ENCODE measurements at places on chromosomes 2 and 18. TPM values are rescaled to one million over a fixed set of nuclear protein-coding genes. Genes with fewer than 3 reads are reported as not detected.

The AQP12A gene
- not detected for total RNA-seq

The SERPINB5 gene
- 0.10 TPM for total RNA-seq

The CRYBA2 gene
- total RNA-seq: not detected

DNA sequence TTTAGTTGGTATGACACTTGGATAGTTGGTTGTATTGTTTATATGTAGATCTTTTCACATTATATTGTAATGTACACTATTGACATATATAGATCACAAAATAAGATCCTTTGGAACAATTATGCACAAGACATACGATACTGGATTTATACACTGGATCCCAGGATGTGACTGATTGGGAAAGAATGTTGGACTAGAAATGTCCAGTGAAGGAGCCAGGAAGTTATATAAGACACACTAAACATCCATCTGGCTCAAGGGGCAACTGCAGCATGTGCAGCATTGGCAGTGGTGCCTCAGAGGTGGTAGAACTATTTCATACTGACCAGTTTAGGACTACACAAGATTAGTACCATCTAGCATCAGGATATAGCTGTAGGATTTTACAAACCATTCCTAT lies 104.9 kb downstream of the TRABD2A start:
- DNase-seq: peak; percentile 11

DNA sequence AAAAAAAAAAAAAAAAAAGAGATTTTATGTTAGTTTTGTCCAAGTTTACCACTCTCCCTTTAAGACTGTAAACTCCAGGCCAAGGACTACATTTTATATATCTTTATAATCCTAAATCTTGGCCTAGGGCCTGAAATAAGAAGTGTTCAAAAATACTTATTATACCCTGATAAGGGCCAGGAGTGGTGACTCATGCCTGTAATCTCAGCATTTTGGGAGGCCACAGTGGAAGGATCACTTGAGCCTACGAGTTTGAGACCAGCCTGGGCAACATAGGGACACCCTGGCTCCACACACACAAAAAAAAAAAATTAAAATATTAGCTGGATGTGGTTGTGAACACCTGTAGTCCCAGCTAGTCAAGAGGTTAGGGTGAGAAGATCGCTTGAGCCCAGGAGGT lies 12.7 kb downstream of the TRIP12 start:
- no peak for DNase-seq

GRCh38 chr2:141611-142010 lies 95.3 kb upstream of the FAM110C start:
- DNase-seq: no peak

DNA sequence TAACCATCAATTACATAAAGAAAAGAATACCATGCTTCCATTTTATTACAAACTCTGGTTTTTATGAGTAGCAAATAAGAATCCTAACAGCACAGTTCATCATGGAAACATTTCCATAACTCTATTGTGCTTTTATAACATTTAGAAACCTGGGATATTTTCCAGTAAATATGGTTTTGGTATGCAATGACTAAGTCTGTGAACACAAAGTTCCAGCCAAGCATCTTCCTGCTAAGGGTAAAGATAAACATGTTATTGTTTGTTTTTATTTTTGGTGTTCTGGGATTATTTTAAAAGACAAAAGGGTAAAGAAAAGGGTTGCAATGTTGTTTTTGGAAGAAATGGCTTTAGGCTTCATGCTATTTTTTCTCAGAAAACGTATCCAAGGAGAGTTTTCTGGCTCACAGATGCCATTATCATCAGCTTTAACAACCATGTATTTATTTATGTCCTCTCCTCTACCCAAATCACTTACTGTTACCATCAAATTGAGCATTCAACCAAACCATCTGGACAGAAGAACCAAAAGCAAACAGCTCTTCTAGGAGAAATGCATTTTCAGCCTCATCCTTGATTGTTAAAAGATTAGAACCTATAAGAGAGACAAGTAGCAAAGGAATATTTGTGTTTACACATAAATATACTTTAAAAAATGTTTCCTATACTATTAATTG lies 116.0 kb downstream of the PLA2R1 start:
- DNase-seq: no peak

DNA sequence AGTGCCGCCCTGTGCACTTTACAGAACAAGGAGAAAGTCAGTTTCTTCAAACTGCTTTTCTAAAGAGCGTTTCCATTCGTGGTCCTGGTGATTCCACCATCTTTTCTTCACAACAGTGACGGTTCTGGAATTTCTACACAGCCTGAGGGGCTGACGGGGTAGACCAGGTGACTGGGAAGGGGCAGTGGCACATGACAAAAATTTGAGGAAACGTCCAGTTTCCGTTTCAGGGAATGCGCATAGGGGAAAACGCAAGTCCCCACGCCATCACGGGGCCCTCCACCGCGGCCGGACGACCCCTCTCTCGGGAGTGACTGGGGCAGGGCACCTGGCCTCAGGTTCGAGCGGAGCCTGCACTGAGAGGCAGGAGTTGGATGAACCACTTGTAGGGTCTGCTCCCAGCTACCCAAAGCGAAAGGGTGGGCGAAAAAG lies 980 bp upstream of the SPTBN1 start:
- DNase-seq: peak; percentile 27

- peak; percentile 47 for DNase-seq
Observed at GRCh38 chr2:3168230-3168891, 209.3 kb downstream of the EIPR1 start.

DNA sequence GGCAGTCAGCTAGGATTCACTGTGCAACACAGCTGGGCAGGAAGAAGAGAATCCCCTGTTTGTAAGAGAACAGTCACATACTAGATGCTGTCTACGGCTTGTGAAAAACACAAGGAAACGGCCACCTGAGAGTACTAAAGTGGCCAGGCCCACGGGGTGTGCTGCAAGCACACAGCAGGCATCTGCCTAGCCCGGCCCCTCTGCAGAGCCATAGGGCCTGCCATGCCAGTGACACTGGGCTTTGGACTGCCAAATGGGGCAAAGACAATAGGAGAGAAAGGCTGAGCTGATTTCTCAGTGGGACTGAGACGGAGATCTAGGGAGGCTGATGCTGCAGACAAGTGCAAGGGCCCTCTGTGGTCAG lies 10.3 kb downstream of the TUBB6 start:
- DNase-seq: no peak

DNA sequence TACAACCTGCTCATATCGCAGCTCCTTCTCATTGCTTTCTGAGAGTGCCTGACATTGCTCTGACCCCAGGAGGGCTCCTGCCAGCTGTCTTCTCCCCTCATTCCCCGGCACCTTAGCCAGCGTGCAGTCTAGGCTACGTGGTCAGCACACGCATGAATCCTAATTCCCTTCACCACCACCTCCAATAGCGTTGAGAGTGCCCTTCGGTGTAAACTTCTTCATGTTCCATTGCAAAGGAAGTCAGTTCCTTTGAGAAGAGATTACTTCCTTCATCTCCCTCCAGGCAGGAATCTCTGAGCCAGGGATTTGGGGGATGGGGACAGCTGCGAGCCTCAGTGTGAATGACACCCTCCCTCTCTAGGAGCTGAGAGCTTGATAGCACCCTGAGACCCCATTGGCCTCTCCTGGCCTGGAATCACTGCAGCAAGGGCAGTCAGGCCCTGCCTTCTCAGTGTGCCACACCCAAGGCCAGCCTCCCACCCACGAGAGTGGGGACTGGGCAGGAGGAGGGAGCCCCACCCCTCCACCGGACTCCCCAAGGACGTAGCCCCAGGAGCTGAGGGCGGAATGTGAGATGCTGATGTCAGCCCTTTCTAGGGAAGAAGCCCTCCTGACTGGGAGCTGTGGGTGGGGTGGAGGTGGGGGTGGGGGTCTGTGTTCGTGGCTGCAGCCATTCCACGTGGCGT lies 53.4 kb downstream of the SLC66A2 start:
- DNase-seq: no peak

DNA sequence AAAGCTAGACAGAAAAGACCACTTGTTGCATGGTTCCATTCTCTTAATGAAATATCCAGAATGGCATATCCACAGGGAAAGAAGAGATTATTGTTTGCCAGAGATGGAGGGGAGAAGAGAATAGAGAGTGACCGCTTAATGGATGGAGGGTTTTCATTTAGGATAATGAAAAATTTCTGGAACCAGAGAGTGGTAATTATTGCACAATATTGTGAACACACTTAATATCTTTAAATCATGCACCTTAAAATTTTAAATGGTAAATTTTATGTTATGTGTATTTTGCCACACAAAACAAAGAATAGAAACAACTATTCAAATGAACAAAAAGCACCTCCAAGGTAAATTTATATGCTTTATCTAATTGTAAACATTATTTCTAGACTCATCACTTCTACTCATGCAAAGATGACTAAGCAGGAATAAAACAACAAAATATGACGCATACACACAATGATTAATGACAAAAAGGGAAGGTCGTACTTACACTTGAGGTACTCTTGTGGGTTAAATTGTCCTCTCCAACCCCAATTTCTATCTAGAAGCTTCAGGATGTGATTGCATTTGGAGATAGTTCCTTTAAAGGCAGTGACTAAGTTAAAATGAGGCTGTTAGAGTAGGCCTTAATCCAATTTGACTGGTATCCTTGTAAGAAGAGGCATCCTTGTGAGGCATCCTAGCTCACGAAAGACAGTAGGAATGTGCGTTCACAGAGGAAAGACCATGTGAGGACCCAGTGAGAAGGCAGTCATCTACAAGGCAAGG lies 18.7 kb upstream of the DHRS9 start:
- no peak for DNase-seq

The APLF gene
- 8.5 TPM for total RNA-seq

The FTCDNL1 gene
- 3.5 TPM for total RNA-seq

The DYNAP gene
- total RNA-seq: not detected

DNA sequence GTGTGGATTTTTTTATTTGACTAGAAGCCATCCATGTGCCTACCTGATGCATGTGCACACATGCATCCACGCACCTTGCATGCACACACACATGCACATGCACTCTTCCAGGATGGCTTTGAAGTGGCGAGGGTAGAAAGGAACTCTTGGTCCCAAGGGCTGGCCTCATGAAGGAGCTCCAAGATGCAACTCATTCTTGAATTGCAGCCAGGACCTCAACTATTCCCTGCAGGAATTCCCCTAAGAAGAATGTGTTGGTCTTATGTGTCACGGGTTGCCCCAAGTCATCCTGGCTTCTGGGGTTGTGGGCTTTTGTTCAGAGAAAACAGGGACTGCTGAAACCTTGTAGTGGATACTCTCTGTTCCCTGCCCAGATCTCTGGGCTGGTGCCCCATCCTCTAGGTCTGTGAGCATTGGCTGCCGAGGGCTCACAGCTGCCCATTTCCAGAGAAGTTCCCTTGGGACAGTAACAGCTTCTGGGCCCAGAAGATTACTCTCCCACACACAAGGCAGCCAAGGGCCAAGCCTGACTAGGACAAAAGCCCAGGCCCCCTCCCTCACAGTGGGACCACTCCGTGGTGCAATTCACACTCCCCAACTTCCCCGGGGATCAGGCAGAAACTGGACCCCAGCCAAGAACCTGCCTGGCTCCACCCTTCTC lies 137.6 kb downstream of the COPS8 start:
- DNase-seq: peak; percentile 99

- DNase-seq: peak; percentile 98
Observed at GRCh38 chr2:237662671-237663093, 35.3 kb downstream of the LRRFIP1 start.

The ZNF521 gene
- total RNA-seq: under 0.01 TPM

The OSR1 gene
- 0.80 TPM for total RNA-seq

GRCh38 chr18:45958027-45958426 lies 9.1 kb downstream of the EPG5 start:
- DNase-seq: no peak

The SMC6 gene
- 22.2 TPM for total RNA-seq

- DNase-seq: peak; percentile 65
Observed at GRCh38 chr2:188176620-188177019, 115.1 kb upstream of the GULP1 start.

- no peak for DNase-seq
Observed at GRCh38 chr2:217842017-217842416, 160.8 kb downstream of the TNS1 start.

The KCNJ3 gene
- total RNA-seq: 0.10 TPM

GRCh38 chr18:25231327-25231691 lies 120.7 kb downstream of the ZNF521 start:
- DNase-seq: no peak

GRCh38 chr18:22314420-22314819 lies 103.3 kb downstream of the CTAGE1 start:
- DNase-seq: no peak
